Activated T-helper 9 cell treated with anti-CD3 and anti-CD28 coated beads, Interleukin-2, amount 50 U/mL, for 16 hours (primary cell): ENCODE measurements at places on chromosomes 2 and 18.

DNA sequence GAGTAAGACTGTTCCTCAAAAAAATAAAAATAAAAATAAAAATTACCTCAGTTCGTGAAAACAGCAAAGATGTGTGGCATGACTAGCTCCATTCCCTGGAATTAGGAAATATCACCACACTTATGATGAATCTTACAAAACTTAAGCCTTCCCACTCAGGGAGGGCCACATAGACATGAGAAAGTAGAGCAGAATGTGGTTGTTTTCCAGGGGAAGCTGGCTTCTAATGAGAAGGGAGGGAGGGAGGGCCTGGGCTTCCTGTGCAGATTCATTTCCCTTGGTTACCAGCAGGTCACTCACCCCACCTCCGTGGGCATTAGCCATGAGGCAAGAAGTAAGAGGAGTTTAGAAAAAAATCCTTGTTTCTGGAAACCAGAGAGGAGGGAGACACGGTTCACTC, 95.9 kb upstream of the RMDN2 start:
- no peak for DNase-seq

DNA sequence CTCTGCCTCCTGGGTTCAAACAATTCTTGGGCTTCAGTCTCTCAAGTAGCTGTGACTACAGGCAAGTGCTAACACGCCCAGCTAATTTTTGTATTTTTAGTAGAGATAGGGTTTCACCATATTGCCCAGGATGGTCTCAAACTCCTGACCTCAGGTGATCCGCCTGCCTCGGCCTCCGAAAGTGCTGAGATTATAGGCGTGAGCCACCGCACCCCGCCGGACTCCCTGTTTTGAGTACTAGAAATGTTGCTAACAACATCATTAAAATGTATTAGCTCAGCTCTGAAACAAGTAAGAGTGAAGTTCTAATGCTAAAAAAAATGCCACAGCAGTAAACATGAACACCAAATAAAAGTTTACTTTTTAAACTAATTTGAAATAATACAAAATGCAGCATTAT, 937.7 kb downstream of the CPS1 start:
- DNase-seq = no peak

DNA sequence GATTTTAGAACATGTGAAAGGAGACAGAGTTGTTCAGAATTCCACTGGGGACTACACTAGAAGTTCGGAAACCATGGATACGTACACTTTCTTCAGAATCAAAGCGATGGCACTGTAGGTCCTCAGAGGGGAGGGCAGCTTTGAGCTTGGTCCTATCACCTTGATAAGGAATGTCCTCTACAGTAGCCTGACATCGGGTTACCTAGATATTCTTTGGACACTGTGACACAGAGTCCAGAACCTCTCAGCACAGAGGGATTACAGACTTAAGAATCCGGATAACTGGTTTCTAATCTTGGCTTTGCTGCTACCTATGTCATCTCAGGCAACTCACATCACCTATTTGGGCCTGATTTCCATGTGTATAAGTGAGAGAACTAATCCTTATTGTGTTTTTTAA, 14.0 kb downstream of the LBH start:
- no peak for DNase-seq

DNA sequence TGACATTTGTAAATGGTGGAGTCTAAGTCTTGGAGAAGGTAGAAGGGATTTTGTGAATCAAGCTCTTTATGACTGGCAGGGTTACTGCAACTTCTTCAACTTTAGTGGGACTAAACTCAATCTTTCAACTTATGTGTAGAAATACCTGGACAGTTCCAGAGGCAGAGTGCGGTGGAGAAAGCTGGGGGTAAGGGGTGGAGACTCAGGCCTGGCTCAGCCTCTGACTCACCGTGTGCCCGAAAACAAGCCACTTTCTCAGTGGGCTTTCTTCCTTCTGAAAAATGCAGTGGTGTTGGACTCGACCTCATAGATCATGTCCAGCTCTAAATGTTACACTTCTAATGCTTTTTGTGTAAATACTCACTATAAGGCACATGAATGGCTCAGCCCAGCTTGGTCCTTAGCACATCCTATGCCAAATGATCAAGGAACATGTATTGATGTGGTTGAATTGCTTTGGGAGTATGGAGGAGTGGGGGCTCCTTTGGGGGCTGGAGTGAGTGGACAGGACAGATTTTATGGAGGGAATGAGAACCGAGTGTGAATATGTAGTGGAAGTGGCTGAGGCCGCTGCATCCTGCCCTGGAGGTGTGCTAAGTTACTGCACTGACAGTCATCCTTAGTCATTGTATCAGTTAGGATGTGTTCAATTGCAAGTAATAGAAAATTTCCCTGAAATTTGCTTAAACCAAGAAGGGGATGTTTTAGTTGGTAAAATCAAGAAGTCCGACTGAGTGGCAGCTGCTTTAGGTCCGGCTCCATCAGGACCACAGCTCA, 32.2 kb upstream of the IGFBP5 start:
- DNase-seq = no peak

GRCh38 chr2:144310484-144310883, 209.4 kb downstream of the ZEB2 start:
- DNase-seq = no peak

GRCh38 chr2:108806371-108807113, 20.0 kb downstream of the CCDC138 start:
- DNase-seq = no peak

DNA sequence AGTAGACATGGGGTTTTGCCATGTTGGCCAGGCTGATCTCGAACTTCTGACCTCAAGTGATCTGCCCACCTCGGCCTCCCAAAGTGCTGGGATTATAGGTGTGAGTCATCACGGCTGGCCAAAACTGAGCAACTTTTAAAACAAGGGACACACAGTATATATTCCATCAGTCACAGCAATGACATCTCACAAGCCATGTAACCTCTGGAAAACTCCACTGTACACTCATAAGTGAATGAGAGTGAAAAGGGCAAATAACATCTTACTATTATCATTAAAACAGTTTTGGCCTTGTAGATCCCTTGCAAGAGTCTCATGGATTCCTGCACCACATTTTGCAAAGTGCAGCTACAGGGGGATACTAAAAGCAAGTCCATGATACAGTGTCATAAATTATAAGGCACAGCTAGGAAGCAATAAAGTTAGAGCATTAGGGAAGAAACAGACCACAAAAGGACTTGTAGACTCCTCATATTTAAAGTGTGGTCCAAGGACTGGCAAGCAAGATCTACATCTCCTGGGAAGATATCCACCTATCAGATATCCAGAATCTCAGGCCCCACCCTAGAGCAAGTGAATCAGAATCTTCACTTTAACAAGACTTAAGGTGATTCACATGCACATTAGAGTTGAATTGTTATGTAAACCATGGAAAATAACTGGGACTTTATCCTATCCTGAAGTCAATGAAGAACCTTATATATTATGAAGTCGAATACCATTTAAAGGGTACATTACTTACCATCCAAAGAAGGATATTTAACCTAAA, 5.7 kb downstream of the SMC6 start:
- no peak for DNase-seq

GRCh38 chr2:15560140-15560987, 770 bp downstream of the NBAS start:
- no peak for DNase-seq

DNA sequence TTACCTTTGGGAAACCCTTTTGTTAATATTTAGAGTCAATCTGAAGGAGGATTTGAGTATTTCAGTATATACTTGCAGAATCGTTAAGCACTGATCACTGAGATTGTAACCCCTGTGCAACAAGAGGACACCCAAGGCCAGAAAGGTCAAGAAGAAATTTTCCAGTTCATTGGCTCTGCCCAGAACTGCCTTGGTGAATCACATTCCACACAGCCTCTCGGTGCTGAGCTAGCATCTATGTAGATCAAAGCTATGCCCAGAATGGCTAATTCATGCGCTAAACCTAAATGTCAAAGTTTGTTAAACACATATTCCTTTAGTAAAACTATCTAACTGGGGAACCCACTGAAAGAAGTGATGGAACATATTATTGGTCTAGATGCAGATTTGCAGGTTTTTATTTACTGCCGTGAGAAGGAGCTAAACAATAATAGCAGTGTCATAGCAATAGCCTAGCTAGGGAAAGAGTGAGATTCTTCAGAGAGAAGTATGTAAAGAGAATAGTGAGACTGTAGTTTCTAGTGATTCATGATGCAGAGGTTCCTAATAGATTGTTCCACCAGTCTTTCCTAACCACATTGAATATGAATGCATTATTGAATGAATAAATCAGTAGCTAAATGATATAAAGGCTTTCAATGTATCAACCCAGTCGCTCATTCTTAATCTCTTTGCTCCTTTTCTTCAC, 423.2 kb upstream of the CRIM1 start:
- DNase-seq = no peak

DNA sequence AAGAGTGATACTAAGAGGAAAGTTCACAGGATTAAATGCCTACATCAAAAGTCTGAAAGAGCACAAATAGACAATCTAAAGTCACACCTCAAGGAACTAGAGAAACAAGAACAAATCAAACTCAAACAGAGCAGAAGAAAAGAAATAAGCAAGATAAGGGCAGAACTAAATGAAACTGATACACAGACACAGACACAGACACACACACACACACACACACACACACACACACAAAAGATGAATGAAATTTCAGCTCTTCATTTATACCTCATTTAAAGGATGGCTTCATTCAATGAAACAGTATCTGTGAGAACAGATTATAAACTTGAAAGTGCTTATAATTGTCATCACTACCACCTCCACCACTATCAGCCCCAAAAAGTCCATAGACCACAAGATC, 428.9 kb downstream of the MBD2 start:
- DNase-seq = no peak

GRCh38 chr2:206353685-206354084, 79.2 kb downstream of the ZDBF2 start:
- no peak for DNase-seq

DNA sequence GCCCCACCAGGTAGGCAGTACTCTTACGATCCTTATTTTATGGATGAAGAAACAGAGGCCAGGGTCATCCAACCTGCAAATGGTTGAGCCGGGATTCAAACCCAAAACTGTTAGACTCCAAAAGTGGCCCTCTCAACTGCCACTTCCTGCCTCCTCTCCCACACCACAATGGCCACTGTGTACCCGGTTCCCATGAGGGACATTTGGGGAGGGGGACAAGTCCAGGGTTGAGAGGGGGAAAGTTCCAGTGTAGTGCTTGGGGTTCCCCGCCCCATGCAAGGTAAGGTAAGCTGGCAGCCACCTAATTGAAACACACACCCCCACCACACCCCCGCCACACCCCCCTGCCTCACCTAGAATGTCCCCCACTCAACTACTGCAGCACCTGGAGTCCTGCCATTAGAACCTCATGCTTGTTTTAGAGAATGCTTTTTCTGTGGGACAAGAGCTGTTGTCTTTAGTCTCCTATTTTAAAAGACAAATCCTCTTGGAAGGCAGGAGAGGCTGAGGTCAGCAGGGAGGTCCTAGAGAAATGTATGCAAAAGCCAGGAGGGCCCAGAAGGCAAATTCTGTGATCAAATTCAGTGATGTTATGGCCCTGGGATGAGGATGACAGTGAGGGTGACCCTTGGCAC, 145.2 kb downstream of the ZFP36L2 start:
- no peak for DNase-seq

DNA sequence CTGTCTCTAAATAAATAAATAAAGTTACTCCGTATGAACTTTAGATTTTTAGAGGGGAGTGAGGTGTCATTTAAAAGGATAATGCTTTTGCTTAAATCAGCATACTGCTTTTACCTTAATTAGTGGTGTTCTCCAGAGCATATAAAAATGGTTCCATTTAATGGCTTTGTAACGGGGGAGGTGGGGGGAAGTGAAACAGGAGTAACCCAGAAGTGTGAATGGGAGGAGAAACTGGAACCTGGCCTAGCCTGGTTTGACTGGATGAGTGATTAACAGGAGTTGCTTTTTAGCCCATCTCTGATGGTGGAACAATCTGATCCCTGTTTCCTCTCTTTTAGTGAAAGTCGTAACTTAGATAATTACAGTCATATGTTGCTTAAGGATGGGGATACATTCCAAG, 1.6 kb downstream of the CNDP2 start:
- no peak for DNase-seq

- no peak for DNase-seq
Observed at GRCh38 chr2:119126650-119127049, 31.9 kb downstream of the C1QL2 start.

DNA sequence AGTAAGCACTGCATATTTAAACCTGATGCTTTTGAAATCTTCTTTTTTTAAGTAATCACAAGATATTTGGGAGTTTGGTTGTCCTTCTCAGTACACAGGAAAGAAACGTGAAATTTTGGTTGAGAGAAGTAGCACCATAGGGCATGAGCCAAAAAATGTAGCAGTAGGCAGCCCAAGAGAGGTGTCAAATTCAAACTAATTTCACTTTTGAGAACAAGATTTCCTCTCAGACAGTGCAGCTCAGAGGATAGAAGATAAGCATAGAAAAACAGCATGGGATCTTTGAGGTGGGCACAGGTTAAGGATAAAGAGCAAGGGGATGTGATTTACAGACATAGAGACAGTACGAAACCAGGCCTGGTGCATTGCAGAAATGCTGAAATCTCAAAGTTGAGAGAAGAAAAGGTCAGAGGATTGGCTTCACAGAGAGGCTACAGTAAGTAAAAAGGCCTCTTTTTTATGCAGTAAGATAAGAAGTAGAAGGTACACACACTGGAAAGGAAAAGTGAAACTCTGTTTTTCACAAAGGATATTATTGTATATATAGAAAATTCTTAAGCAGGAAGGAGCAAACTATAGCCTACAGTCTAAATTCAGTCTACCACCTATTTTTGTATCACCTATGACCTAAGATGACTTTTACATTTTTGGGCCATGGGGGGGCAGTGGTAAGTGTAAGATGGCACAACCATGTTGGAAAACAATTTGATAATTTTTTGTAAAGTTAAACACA, 89.8 kb downstream of the PKP4 start:
- no peak for DNase-seq

GRCh38 chr2:33518929-33519328, 42.5 kb downstream of the RASGRP3 start:
- no peak for DNase-seq

DNA sequence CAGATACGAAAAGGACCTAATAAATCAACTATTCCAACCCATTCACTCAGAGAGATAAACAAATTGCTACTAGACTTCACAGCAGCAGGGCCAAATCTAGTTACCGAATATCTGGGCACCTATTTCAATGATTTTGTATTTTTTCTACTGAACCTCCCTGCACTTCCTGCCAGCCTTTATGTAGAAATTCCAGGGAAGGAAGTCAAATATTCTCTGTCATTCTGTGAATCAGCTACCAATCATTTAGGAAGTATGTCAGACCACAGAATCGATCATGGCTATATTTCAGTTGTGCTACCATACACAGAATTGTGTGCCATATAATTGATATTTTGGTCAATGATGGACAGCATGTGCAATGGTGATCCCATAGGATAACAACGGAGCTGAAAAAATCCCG, 109.6 kb upstream of the SPOPL start:
- no peak for DNase-seq

- DNase-seq = no peak
Observed at GRCh38 chr2:20689428-20690264, 22.7 kb downstream of the GDF7 start.

GRCh38 chr2:213148572-213149261, 2.7 kb downstream of the IKZF2 start:
- DNase-seq = no peak

- DNase-seq = no peak
Observed at GRCh38 chr2:101887328-101887727, 104.4 kb upstream of the IL1R2 start.

GRCh38 chr2:217714287-217714751, 288.5 kb downstream of the TNS1 start:
- DNase-seq = no peak

- DNase-seq = no peak
Observed at GRCh38 chr18:58953627-58954026, 89.0 kb downstream of the ZNF532 start.
